ENCODE measurements at places on chromosomes 12 and 14.

DNA sequence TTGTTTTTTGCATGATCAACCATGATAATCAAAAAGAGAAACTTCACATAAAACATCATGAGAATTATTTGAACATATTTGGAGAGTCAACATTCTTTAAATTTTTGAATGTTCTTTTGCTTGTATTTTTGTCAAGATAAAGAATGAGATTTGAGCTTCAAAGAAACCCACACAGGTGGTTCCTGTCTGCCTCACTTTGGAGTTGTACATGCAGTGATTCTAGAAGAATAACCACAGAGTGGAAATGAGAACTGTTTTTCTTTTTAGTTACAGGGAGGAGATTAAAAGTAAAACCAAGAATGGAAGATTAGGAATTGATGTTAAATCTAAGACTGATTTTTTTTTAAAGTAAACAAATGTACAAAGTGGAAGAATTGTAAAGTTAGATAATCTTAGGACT, 2.3 kb upstream of the ZNF705A start:
- DNase-seq = no peak

DNA sequence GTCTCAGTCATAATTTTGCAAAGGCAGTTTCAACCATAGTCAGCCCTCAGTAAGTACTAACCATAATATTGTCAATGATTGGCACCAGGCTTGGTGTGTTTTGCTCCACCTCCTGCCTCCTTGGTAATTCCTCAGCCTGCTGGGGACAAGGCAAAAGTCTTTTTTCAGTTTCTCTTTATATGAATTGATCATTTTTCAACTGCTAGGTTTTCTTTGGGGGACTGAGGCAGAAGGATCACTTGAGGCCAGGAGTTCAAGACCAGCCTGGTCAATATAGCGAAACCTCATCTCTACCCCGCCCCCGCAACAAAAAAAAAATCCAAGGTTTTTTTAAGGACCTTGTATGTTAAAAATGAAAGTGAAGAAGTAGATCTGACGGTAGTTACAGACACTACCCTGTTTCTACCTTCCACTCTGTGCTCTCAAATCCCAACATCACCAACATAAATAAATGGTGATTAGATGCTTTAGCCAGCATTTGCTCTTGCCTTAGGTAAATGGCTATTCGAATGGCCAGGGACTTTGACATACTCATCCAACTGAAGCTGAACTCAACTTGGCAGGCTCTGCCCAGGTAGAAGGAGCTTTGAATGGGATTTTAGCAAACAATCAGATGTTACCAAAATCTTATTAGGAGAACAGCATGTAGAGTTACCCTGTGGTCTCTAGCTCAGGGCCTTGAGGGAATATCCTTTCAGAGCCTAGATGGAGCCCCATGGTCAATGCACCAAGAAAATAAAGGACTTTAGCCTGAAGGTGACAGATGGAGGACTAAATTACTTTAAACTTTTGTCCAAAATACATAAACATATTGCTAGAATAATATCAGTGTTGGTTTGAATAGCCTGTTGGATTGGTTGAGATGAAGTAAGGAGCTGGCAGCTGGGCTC, 126.9 kb upstream of the AMIGO2 start:
- no peak for DNase-seq

DNA sequence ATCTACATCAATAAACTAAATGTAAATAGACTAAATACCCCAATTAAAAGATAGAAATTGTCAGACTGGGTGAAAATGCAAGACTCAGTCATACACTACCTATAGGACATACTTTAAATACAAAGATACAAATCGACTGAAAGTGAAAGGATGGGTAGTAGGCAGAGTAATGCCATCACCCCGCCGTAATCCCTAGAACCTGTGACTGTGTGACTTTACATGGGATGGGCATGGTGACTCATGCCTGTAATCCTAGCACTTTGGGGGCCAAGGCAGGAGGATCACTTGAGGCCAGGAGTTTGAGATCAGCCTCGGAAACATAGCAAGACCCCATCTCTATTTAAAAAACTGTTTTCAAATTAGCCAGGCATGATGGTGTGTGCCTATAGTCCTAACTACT, 2.6 kb upstream of the EVL start:
- no peak for DNase-seq

DNA sequence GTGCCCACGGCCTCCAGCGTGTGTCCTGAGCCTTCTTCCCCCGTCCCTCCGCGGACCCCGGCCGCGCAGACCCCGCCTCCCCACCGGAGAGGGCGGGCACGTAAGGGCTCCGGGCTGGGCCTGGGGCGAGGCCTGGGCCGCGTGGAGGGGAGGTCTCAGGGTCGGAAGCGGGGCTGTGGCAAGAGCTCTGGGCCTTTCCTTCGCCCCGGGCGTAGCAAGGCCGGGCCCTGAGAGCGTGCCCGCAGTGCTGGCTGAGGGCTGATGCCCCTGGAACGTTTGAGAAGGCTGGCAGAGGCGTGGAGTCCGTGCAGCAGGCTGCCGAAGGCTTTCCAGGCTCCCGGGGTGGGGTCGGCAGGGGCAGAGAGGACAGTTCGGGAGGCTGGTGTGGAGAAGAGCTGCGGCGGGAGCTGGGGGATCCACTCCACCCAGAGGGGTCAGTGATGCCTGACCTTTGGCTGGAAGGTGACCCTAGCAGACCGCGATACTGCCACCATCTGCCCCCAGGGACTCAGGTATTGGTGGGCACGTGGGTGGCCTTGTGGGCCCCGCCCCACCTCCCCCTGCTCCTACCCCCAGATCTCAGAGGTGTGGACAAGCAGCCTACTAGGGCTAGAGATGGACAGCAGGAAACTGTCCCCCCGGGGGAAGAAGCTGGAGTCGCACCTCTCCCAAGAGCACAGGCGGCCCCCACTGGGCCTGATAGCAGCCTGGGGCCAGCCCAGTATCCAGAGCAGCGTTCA, 558 bp downstream of the TEX22 start:
- no peak for DNase-seq

DNA sequence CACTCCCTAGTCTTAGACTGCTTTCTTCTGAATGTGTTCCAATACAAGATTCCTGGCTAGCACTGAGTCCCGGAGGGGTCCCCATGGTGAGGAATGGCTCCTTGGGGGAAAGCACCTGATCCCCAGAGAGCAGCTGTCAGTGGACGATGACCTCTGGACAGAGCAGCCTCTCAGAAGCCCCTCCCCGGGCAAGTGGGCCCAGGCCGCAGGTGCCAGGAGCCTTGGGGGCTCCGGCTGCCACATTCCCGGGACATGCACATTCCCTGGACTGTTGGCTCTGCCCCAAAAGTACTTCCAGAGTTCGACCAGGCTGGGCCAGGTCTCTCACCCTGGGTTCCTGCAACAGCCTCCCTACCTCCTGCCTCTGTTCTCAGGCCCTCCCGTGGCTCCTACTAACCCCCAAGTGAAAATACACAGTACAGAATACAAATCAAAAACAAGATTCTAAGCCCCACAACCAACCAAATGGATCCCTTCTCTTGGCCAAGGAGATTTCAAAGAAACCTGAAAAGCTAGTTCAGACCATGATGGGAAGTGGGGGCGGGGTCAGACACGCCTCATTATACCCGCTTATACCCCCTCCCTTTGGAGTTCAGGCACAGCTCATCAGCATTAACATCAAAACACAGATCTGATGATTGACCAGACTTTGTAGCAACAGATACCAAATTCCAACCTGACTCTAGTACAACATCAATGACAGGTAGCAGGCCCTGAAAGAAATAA, 23.3 kb upstream of the BTBD6 start:
- DNase-seq = no peak

DNA sequence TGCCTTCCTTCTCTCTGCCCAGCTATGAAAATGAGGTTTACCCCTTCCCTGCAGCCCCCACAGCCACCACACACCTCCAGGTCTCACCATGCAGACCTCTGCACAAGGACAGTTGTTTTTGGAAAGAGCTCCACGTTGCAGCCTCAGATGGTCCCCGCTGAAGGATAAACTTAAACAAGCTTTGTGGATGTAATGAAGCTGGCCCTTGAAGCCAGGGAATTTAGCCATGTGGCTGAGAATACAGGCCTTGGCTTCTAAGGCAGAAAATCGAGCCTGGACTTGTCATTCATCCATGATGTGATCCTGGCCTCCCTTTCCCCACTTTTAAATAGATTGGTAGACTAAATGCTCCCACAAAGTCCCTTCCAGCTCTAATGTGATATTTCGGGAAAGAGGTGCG, 79.4 kb downstream of the TBX3 start:
- DNase-seq = no peak

- no peak for DNase-seq
These were observed 16.3 kb downstream of the YAF2 start for GRCh38 chr12:42221726-42222125.

GRCh38 chr12:4745249-4745648, 25.0 kb downstream of the GALNT8 start:
- DNase-seq = no peak

DNA sequence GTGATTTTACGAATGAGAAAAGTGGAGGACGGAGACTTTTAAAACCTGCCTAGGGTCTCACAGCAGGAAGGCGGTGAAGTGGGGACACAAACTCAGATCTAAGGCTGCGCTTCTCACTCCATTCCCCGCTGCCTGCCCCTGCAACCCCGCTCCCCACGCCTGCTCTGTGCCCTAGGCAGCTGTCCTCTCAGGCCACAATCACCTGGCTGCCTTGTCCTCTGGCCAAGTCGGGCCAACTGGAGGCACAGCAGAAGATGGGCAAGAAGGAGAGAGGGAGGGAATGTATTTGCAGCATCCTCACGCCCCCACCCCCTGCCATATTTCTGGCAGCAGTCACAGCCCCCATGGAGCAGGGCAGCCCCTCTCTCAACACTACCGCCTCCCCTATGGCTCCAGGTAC, 94.9 kb downstream of the CHGA start:
- DNase-seq = no peak

DNA sequence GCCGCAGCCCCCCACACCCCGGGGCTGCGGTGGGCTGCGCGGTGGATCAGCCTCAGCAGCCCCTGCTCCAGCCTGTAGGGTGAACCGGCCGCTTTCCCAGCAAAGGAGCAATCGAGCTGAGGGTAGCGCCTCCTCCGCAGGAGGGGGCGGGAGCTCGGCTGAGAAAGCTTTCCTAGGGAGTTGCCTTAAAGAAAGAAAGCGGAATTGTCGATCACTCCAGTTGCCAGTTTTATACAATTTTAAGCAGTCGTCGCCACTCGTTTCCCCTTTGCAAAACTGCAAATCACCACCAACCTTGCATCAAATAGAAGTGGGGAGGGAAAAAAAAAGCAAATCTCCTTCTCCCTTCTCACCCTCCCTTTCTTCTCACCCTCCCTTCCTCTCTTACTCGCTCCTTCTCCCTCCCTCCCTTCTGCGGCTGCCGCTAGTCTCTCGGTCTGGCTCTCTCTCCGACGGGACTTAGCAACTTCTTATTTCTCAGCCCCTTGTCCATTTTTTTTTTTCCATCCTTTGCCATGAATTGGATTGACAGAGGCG, at the start of gene PDE3A:
Gene PDE3A, plus strand, starts transcription at position 424 of the 537 bp plus-strand sequence. CDS start 748 bp downstream, outside the sequence.
- peak; percentile 62 for DNase-seq

GRCh38 chr12:79737875-79738718, 47.3 kb upstream of the PAWR start:
- DNase-seq = peak; percentile 6

DNA sequence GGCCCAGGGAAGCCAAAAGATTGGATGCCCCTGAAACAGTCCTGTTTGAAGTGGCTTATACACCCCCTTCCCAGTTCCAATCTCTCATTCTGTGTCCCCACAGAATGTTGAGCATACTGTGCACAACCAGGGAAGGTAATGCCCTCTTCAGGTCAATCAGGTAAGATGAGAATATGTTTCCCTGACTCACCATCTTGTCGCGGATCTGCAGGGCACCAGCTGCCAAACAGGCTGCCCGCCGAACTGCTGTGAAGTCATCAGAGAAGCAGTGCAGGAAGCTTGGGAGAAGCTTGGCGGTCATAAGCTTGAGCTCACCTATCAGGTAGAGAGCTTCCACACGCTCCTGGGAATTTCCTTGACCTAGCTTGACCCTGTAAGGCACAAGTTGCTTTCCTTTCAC, 9.6 kb downstream of the RIOX1 start:
- DNase-seq = no peak

GRCh38 chr14:63421919-63422318, 103.2 kb upstream of the GPHB5 start:
- no peak for DNase-seq

DNA sequence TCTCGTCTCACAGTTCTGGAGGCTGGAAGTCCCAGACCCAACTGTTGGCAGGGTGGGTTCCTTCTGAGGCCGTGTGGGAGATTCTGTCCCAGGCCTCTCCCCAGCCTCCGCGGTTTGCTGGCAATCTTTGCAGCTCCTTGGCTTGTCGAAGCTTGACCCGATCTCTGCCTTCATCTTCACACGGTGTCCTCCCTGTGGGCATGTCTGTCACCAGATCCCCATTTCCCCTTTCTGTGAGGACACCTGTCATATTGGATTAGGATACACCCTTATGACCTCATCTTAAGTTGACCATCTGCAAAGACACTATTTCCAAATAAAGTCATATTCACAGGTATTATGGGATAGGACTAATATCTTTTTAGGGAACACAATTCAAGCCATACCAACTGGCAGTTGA, 22.6 kb upstream of the LRP1-AS start:
- no peak for DNase-seq

DNA sequence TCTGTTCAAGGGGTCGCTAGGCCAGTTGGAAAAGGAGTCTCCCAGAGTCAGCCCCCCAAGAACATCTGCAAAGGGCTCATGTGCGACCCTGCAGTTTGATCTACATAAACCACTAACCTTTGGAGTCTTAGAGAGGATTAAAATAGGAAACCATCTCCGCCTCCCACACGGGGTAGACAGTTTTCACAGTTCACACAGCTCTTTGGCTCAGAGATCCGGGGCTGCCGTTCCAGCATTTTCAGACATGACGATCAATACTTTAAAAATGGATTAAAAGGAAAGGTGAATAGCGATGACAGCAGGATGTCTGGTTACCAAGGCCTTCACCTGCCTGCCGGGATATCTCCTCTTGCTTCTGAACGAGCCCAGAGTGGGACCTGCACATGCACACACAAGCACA, 59.8 kb upstream of the BCL11B start:
- DNase-seq = no peak

GRCh38 chr12:80551897-80552296, 107.9 kb downstream of the PTPRQ start:
- DNase-seq = no peak

- no peak for DNase-seq
These were observed 41.3 kb upstream of the SYCP3 start for GRCh38 chr12:101780599-101780998.

GRCh38 chr12:47909839-47910465, 5.2 kb upstream of the VDR start:
- DNase-seq = no peak

GRCh38 chr12:112375105-112375504, 7.1 kb downstream of the HECTD4 start:
- no peak for DNase-seq

GRCh38 chr14:20683891-20684661, at the start of gene RNASE4:
Gene RNASE4, plus strand, starts transcription at chr14:20684560. Its CDS starts 14,812 bp downstream, at chr14:20699372.
- no peak for DNase-seq

- DNase-seq = no peak
These were observed 170.0 kb downstream of the ZFP36L1 start for GRCh38 chr14:68622856-68623255.

GRCh38 chr12:79046021-79046420, 181.4 kb downstream of the SYT1 start:
- no peak for DNase-seq

- no peak for DNase-seq
These were observed 644 bp upstream of the PPP4R4 start for GRCh38 chr14:94173471-94173884.

- DNase-seq = no peak
These were observed 67.5 kb downstream of the ETV6 start for GRCh38 chr12:11716794-11717518.

Data from H54 (cell line).